ENCODE measurements at places on chromosomes 7 and 10.

GRCh38 chr7:91659096-91659495 is 221.4 kb downstream of the MTERF1 start:
- no peak for DNase-seq

DNA sequence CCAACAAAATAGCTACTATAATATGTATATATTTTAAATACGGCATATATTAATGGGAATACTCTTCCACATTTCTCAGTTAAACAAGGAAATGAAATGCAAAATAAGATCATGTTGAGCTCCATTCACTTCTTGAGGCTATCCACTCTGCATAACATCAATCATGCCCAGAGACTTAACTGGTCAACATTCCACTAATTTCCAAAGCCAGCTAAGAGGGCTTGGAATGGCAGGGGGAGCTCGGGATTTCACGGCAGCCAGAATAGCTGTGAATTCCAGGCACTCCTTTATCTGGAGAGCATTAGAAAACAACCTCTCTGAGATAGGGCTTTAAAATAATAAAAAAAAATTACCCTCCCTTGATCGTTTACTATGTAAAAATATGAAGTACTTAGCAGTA is 194.9 kb upstream of the CDCA7L start:
- no peak for DNase-seq

- no peak for DNase-seq
Measured at GRCh38 chr10:8462565-8462964, 408.1 kb downstream of the GATA3 start.

- peak; percentile 77 for DNase-seq
Measured at GRCh38 chr7:2757361-2757903, 69.4 kb downstream of the AMZ1 start.

DNA sequence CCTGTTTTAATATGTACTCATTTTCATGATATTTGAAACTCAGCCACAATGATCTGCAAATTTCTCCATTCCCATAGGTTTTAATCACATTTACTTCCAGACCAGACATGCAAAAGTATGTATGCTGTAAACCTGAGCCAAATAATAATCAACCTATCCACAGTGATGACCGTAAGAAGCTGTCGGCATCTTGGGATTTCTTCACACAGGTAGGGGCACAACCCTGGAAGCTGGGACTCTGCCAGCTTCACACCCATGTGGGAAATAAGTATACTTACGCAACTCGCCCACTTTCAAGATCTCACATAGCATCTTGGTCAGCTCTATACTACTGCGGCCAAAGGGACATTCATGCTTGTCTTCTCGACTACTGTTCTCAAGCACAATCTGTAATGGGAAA is 352.3 kb downstream of the ELMO1 start:
- no peak for DNase-seq

DNA sequence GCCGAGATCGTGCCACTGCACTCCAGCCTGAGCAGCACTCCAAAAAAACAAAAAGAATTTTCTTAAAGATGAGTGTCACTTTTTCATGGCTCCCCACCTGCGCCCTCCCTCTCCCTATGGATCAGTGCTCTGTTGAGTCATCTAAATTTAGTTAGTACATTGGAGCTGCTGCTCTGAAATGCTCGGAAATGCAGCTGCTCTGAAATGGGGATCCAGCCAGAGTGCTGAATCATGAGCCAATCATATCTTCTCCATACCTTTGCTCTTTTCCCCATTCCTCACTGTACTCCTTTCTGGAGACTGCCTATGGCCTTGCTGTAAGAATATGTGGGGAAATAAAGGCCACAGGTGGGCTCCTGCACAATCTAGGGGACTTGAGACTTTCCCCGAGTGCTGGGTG is 188.8 kb downstream of the ZNF438 start:
- no peak for DNase-seq

DNA sequence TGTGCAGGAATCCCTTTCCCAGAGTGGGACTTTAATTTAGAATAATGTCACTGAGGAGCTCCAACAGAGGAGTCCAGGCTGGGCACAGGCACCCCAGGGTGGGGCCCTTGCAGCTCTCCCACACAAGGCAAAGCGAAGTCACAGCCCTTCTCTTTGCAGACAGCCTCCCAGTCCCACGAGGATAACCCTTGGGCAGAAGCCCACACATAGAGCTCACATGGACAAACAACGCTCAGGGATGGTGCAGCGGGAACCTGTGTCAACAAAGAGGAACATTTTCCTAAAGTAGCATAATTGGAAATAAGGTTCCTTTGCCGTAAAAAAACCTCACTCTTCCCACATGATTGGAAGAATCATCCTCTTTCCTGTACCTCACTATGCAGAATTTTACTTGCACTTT is 29.3 kb upstream of the GGCT start:
- DNase-seq: no peak

GRCh38 chr7:143980746-143981510 is 19.2 kb upstream of the OR6B1 start:
- no peak for DNase-seq

GRCh38 chr7:29763266-29763665 is 43.0 kb upstream of the WIPF3 start:
- no peak for DNase-seq

GRCh38 chr7:117476557-117477215 is 3.1 kb upstream of the CFTR start:
- no peak for DNase-seq

All from aorta (tissue), 5 donors.